ENCODE measurements at places on chromosomes 7 and 10. TPM values are rescaled to one million over a fixed set of nuclear protein-coding genes. Genes with fewer than 3 reads are reported as not detected.

- DNase-seq: no peak
- no peaks in the 10 kb centered on the region for H3K4me1 ChIP-seq
- H3K36me3 ChIP-seq: no peaks in the 10 kb centered on the region
Measured at GRCh38 chr7:47786557-47787248, 161.6 kb downstream of the PKD1L1 start.

GRCh38 chr7:158028290-158028941 is 559.2 kb downstream of the PTPRN2 start:
- H3K4me1 ChIP-seq: peaks cover 2% of the 10 kb centered on the region
- H3K27ac ChIP-seq: no peak overlapping the region
- no peak for DNase-seq
- H3K27me3 ChIP-seq: peaks cover 44% of the 10 kb centered on the region
- H3K36me3 ChIP-seq: no peaks in the 10 kb centered on the region

DNA sequence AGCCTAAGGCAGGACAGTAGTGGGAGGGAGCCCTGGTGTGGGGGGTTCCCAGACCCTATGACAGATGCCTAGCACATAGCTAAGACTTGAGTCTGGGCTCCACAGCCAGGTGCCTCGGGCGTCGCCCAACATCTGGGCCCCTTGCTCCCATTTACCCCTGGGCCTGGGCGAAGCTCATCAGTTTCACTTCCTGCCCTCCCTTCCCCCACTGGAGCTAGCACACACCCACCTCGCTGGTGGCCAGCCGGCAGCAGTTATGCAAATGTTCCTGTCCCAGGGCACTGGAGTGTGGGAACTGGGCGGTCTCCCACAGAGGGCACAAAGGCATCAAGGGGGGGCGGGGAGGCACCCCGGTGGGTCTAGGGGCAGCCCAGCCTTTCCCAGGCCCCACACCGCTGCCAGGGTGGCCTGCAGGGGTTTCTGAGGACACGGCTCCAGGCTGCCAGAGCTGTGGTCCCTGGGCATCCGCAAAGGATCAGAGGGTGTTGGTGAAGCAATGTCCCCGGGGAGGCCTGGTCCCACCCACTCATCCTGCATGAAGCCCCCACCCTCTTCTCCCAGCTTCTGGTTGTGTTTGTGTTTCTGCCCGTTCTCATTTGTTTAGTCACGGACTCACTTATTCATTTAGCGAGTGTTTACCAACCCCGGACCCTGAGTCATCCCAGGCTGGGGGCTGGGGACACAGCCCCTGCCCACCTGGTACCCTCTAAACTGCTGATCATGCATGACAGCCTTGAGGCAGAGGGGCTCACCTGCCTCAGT is 20.4 kb downstream of the SH2B2 start:
- no peaks in the 10 kb centered on the region for H3K36me3 ChIP-seq
- no peaks in the 10 kb centered on the region for H3K27me3 ChIP-seq
- peaks cover 3% of the 10 kb centered on the region for H3K4me1 ChIP-seq
- H3K27ac ChIP-seq: peak overlapping the region; percentile 67

- peaks cover 2% of the 10 kb centered on the region for H3K4me1 ChIP-seq
- no peak overlapping the region for H3K4me3 ChIP-seq
- no peak overlapping the region for H3K27ac ChIP-seq
- peaks cover 48% of the 10 kb centered on the region for H3K27me3 ChIP-seq
Measured at GRCh38 chr7:121078701-121079227, 90.3 kb downstream of the CPED1 start.

DNA sequence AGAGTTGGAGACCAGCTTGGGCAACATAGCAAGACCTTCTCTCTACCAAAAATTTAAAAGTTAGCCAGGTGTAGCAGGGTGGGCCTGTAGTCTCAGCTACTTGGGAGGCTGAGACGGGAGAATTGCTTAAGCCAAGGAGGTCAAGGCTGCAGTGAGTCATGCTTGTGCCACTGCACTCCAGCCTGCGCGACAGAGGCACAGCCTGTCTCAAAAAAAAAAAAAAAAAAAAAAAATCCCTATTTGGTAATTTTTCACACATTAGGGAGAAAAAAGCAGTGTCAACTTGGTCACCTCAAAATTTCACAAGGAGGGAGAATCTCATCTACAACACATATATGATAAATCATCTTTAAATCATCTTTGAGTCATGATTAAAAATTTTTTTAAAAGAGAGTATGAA is 6.4 kb upstream of the ZNF398 start:
- peaks cover 4% of the 10 kb centered on the region for H3K4me1 ChIP-seq
- no peak overlapping the region for H3K4me3 ChIP-seq

DNA sequence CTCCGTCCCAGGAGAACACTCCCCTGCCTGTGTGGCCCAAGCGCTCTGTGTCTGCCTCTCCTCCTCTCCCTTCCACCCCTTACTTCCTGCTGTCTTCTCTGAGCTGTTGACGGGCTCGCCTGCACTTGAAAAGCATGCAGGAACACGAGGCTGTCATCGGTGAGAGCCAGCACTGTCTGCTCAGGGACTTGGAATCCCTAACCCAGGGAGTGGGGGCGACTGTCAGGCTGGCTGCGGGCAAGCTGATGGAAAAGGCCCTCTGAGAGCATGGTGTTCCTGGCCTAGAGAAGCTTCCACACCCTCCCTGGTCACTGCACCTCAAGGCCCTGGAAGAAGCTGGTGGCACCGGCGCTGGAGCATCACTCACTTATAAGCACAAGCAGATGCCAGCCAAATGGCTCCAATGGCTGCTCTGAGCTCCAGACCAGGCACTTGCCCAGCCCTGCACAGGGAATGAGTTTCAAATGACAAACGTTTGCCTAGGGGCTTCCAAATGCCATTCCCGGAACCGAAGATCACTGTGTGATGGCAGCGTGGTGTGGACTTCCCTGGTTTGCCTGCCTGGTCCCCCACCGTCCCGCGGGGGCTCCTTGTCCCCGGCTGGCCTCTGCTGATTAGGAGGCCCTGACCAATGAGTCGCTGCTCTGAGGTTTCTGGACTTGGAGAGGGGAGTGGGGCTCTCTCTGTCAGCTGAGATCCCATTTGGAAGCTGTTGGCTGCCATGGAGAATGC is 56.7 kb upstream of the EBF3 start:
- no peaks in the 10 kb centered on the region for H3K27me3 ChIP-seq
- DNase-seq: no peak
- no peaks in the 10 kb centered on the region for H3K4me1 ChIP-seq
- H3K4me3 ChIP-seq: no peak overlapping the region
- no peaks in the 10 kb centered on the region for H3K36me3 ChIP-seq

DNA sequence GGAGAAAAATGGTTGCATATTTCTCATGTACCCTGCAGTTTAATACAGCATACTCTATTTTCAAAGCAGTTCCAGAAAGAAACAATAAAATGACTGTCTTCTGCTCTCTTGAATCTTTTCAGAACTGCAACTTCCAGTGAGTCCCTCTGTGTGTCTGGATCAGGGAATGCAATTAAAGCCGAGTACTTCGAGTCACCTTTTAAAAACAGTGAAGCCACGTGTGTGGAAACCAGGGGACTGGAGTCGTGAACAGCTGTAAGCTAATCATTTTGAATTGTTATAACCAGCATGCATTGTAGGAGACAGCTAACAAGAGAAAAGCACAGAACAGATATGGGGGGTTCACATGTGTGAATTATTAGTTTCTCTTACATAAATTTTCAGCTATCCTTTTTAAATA is 109.1 kb downstream of the CPED1 start:
- H3K36me3 ChIP-seq: no peaks in the 10 kb centered on the region
- H3K4me3 ChIP-seq: no peak overlapping the region
- no peaks in the 10 kb centered on the region for H3K4me1 ChIP-seq
- H3K27ac ChIP-seq: no peak overlapping the region
- peaks cover 25% of the 10 kb centered on the region for H3K27me3 ChIP-seq
- DNase-seq: no peak

GRCh38 chr7:97846945-97847344 is 25.3 kb downstream of the ASNS start:
- no peak overlapping the region for H3K27ac ChIP-seq
- no peaks in the 10 kb centered on the region for H3K27me3 ChIP-seq
- H3K4me1 ChIP-seq: no peaks in the 10 kb centered on the region
- H3K36me3 ChIP-seq: peaks cover under 1% of the 10 kb centered on the region

DNA sequence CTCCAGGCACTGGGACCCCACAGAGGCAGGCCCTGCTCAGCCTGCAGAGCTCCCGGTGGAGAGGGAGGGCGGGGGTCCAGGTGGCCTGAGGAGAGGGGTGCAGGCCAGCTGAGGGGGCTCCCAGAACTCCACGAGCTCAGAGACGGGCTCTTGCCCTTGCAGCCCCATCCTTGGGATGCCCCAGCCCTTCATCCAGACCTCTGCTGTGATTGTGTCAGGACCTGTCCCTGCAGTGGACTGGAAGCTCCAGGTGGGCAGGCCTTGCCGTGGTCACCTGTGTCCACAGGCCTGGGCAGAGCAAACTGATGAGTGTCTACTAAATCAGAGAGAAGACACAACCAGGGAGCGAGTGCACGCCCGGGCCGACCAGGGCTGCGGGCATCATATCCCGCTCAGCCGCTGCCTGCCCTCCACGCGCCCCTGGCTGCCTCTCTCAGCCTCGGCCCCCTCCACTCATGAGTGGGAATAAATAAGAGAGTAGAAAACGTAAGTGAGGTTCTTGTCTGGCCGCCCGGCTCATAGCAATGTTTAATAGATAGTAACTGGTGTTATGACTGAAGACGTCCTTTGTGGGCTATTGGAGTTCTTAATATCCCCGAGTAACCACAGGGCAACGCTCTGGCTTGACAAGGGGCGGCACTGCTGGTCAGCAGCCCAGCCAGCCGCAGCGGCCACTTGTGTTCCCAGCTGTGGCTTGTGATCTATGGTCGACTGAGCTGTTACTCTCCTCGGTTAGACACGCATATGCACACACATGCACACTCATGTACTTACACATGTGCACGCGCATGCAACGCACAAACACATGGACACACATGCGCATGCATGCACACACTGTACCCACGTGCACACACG is 105.6 kb downstream of the LHPP start:
- no peaks in the 10 kb centered on the region for H3K36me3 ChIP-seq
- H3K4me3 ChIP-seq: no peak overlapping the region
- no peaks in the 10 kb centered on the region for H3K4me1 ChIP-seq
- H3K27ac ChIP-seq: no peak overlapping the region
- no peaks in the 10 kb centered on the region for H3K27me3 ChIP-seq
- DNase-seq: no peak

DNA sequence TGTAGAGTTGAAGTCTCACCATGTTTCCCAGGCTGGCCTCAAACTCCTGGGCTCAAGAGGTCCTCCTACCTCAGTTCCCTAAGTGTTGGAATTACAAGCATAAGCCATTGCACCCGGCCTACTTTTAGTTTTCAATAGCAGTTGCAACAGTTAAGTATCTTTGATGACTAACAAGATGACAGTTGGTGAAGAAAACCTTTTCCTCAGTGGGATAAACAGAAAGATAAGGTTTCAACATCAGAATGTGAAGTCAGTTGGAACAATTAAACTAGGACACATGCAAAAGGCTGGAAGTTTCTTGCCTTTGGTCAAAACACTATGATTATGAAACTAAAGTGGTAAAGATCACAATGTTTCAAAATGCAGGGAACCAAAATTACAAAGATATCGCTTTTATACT is 169.2 kb downstream of the ZNF438 start:
- peaks cover 4% of the 10 kb centered on the region for H3K4me1 ChIP-seq
- DNase-seq: no peak
- H3K36me3 ChIP-seq: peaks cover 2% of the 10 kb centered on the region

DNA sequence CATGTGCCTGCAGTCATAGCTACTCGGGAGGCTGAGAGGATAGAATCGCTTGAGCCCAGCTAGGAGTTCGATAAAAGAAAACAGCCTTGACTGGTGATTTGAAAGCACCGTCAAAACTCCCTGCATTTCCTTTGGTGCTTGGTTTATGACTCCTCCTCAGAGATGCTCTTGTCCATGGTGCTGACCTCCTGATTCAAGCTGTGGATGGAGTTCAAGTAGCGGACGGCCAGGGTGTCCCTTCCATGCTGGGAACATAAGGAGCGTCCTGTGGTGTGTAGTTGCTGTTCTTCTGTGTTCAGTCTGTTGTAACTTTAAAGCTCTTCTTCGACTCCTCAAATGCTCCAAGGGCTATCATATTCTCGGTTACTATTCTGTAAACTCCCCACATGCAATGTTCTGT is 382.5 kb upstream of the KIAA1217 start:
- no peak for DNase-seq
- no peaks in the 10 kb centered on the region for H3K27me3 ChIP-seq
- no peak overlapping the region for H3K4me3 ChIP-seq
- H3K4me1 ChIP-seq: no peaks in the 10 kb centered on the region
- no peak overlapping the region for H3K27ac ChIP-seq
- no peaks in the 10 kb centered on the region for H3K36me3 ChIP-seq

GRCh38 chr7:22589641-22590201 is 89.7 kb upstream of the STEAP1B start:
- H3K4me1 ChIP-seq: peaks cover 6% of the 10 kb centered on the region
- H3K4me3 ChIP-seq: no peak overlapping the region
- no peak overlapping the region for H3K27ac ChIP-seq

- H3K36me3 ChIP-seq: no peaks in the 10 kb centered on the region
- H3K27ac ChIP-seq: no peak overlapping the region
- no peak overlapping the region for H3K4me3 ChIP-seq
- H3K4me1 ChIP-seq: no peaks in the 10 kb centered on the region
Measured at GRCh38 chr7:85764034-85764433, 577.2 kb upstream of the SEMA3D start.

GRCh38 chr7:106282390-106282789 is 2.4 kb downstream of the NAMPT start:
- peaks cover 33% of the 10 kb centered on the region for H3K4me1 ChIP-seq
- no peaks in the 10 kb centered on the region for H3K27me3 ChIP-seq
- peaks cover 2% of the 10 kb centered on the region for H3K36me3 ChIP-seq
- H3K4me3 ChIP-seq: no peak overlapping the region

DNA sequence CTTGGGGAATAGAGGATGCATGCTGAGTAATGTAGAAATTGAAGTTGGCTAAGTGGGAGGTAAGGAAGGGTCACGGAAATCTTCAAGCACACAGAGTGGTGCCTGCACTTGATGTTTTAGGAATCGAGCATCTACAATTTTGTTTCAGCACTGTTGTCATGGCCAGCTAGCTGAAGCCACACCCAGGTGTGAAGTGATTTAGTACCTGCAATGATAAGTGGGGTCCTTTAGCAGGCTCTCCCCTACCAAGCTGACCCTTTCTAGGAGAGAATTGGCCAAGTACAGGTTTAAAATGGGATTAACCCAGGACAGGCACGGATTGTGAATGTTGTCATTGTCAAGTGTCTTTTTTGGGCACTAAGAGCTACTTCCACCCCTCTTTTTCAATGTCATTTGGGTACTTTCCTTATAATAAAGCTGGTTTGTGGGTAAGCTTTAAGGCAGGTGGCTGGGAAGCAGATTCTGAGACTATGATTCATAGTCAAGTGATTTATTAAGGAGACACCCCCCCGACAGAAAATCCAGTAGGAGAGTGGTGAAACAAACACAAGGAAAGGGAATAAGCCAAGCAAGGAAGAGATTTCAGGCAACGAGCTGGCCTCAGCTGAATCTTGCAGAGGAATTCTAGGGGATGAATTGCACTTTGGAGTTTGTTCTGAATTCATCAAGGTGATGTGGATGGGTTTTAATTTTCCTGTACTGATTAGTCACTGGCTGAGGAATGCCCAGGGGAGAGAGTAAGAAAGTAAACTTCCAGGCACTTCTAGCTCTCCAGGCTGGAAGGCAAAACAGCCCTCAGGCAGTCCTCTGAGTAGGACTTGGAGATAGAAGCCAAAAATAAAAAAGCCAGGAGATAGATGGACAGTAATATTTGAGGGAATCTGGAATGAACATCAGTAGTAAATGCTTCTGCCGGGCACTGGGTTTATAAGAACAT is 1128.4 kb downstream of the SORCS3 start:
- no peak for DNase-seq
- no peaks in the 10 kb centered on the region for H3K36me3 ChIP-seq
- H3K27ac ChIP-seq: no peak overlapping the region
- no peaks in the 10 kb centered on the region for H3K27me3 ChIP-seq
- H3K4me3 ChIP-seq: no peak overlapping the region

Gene USP54
- 3.6 TPM for total RNA-seq

Gene MOGAT3
- not detected for total RNA-seq

Gene HABP2
- not detected for total RNA-seq

Gene HMX2
- not detected for total RNA-seq

Data from T-helper 17 cell (primary cell).